ENCODE measurements at places on chromosomes 4 and X.

- DNase-seq, result no peak
These were observed 1316.3 kb downstream of the STIM2 start for GRCh38 chr4:28176942-28177341.

GRCh38 chr4:181933471-181933870, 309.7 kb upstream of the TENM3 start:
- DNase-seq, result no peak

- DNase-seq, result no peak
These were observed 20.6 kb downstream of the SH3D19 start for GRCh38 chr4:151304755-151305154.

DNA sequence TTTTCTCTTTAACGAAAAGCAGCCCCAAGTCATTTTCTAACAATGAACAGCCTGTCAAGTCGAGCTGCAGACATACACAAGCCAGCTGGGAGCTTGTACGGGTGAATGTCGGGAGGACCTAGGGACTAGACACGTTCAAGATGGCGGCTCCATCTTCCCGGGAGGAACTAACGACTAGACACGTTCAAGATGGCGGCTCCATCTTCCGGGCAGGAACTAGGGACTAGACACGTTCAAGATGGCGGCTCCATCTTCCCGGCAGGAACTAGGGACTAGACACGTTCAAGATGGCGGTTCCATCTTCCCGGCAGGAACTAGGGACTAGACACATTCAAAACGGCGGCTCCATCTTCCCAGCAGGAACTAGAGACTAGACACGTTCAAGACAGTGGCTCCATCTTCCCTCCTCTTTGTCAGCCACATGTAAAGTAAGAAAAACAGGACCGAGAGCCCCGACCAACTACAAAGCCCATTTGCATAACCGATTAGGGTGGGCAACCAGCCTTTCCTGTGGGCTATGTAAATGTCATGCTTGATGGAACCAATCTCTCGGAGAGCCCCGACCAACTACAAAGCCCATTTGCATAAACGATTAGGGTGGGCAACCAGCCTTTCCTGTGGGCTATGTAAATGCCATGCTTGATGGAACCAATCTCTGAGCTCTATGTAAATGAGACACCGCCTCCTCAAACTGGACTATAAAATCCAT, 175.5 kb downstream of the DHRSX start:
- no peak for DNase-seq

- DNase-seq, result no peak
These were observed 512.5 kb upstream of the HTR2C start for GRCh38 chrX:114071412-114071811.

DNA sequence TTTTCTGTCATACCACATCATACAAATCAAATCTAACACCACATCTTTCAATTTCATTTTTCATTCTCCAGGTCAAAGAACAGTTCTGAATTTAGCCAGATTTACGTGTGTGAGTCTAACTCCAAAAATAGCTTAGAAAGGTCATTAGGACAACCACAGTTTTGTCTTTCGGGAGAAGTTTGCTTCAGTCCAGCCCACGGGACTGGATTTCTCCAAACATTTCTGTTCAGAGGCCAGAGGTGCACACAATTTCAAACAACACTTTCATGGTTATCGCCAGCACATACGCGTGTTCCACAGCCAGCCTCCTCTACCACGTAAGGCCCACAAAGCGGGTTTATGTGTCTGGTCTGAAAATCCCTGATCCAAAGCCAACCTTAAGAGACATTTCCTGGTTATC, 65.9 kb downstream of the VEGFC start:
- DNase-seq, result no peak

GRCh38 chrX:152847281-152847680, 16.4 kb downstream of the NSDHL start:
- no peak for DNase-seq

DNA sequence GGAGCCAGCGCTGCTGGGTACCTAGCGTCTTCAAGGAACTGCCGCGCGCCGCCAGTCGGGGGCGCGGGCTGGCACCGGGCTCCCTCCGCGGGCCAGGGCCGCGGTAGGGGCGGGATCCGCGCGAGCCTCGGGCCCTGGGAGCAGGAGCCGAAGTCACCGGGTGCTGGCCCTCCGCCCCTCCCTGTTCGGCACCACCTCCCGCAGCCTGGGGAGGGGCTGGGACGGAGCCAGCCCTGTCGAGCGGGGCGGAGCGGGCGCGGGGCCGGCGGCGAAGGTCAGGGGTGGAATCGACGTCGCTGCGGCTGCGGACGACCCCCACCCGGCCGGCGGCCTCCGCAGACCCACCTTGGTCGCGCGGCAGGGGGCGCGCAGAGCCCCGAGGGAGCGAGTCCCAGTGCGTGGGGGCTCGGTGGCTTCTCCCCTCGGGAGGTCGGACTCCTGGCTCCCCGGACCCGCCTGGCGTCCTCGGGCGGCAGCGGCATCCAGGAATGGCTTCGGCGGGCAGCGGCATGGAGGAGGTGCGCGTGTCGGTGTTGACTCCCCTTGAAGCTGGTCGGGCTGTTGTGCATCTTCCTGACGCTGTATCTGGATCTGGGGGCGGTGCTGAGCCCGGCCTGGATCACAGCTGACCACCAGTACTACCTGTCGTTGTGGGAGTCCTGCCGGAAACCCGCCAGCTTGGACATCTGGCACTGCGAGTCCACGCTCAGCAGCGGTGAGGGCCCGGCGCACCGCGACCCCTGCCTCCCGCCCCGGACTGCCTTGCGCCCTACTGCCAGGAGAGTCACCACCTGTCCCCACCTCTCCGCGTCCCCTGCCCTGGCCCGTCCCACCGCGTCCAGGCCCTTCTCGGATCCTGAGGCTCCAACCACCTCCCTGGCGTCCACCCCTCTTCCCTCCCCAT, 50.5 kb upstream of the FAM47C start:
- DNase-seq, result no peak

GRCh38 chrX:42490111-42490510, 287.9 kb downstream of the PPP1R2C start:
- DNase-seq, result no peak

DNA sequence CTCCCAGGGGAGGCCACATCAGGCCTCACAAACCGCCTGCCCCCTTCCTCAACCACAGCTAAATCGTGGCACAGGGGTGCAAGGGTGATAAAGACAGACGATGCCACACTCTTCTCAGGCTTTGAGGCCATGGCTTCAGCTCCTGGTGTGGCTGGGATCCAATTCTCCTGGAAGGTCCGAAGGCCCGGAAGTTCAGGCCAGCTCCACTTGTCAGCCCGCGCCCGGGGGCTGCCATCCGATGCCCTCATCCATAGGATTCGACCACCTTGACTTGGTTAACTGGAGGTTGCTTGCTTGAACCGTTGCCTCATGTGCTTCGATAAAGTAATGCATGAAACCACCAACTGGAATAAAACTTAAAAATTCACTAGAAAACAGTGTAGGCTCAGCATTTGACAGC, 8.2 kb downstream of the TEX13C start:
- DNase-seq, result no peak

DNA sequence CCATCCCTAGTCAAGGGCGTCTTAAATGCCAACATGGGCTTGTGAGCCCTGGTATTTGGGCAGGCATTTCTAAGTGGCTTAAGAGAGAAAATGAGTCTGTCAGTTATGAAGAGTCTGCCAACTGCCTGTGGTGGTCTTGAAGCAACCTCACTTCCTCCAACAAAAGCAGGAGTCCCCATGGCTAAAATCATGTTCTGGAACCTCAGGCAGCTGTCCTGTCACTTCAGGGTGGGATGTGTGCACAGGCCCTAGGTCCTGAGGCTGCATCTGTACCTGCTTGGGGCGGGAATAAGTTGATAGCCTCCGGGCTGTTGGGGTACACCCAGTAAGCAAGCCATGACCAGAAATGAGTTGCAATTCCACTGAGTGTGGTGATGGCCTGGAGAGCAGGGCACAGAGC, 115.0 kb upstream of the SCML1 start:
- no peak for DNase-seq

DNA sequence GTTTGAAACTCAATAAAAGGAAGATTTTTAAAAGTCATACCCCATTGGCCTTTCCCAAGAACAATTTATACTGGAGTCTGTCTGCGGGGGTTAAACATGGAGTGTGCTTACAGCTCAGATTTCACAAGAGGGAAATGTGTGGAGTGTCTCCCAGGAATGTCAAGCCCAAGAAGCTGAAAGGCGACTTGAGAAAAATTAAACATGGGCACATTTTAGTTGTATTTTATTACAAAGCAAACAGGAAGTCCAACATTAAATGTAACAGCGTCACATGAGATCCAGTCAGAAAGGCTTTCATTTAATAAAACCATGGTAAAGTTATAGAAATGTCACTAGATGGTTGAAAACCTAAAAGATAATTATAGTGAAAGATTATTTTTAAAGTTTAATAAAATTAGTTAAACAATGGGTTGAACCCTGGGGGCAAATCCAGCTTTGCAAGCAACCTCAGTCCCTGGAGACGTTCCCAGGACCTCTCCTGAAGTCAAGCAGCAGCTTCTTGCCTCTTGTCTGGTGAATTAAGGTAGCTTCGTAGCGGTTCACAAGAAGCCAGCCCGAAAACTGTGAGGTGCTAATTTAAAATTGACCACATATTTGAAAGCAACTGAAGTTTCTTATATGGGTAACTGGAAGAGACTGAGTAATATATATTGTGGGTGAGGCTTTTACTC, 168.4 kb upstream of the EDNRA start:
- DNase-seq, result no peak

DNA sequence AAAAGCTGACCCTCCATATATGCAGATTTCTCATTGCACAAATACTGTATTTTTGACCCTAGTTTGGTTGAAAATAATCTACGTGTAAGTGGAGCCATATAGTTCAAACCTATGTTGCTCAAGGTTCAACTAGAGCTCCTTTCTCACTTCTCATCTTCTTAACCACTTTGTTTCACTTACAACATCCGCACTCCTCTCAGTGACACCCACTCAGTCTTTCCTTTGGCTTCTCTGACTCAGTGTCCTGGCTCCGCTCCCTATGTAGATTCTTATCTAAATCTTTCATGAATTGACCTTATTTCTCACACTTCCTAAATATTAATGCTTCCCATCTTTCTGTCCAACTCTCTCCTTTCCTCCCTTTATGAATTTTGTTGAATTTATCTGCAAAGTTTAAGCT, 32.9 kb upstream of the DKK2 start:
- DNase-seq, result no peak

DNA sequence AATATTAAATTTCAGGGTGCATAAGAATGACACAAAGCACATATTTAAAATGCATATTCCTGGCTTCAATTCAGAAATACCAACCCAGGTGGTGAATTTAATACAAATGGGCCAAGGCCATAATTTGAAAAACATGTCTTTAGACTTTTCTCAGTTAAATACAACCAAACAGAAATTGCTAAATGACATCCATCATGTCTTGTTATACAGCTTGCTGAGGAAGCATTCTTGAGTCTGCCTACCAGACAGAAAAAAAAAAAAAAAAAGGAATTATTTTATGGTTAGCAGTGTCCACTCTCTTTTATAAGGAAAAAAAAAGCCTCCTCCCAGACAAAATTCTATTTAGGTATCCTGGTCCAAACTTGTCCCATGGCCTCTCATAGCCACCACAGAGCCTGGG, 119.1 kb downstream of the PAPSS1 start:
- no peak for DNase-seq

- no peak for DNase-seq
These were observed 31.3 kb downstream of the TLR10 start for GRCh38 chr4:38751341-38752010.

GRCh38 chr4:153757407-153757806, 2.4 kb downstream of the RNF175 start:
- no peak for DNase-seq

DNA sequence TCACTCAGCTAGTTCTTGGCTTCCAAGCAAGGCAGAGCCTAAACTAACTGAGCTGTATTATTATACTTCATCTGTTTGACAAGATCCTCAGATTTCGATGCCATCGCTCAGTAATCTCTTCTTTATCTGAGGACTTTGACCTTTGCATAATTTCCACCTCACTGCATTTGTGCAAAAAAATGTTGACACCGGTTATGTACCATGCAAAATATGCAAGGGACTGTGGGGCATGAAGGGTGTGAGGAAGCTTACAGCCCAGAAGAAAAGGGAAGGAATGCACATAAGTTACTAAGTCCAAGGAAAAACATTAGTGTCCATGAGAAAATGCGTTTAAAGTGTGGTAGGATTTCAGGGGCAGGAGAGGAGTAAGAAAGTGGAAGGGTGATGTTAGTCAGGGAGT, 295.4 kb downstream of the PACRGL start:
- no peak for DNase-seq

- DNase-seq, result no peak
These were observed 24.5 kb downstream of the KIAA0232 start for GRCh38 chr4:6806924-6807626.

- DNase-seq, result no peak
These were observed 23.7 kb downstream of the FAT1 start for GRCh38 chr4:186699881-186700397.

GRCh38 chrX:72038868-72039267, 92.8 kb downstream of the RTL5 start:
- DNase-seq, result no peak

DNA sequence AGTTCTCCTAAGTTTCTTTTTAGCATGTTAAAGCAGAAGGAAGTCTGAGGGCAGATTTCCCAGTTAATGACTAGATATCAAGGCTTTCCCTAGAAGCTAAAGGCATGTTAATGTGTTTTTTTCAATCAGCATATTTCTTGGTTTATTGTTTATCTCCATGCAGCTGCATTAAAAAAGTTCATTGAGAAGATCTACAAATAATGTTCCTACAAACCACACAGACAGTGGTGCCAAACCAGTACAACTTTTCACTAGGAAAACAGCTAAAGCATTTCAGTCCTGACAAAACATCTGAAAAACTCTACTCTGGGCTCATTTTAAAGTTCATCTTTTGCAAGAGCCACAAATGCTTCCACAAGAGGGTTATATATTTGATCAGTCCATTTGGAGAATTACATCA, 320.0 kb downstream of the ADGRL3 start:
- DNase-seq, result no peak

DNA sequence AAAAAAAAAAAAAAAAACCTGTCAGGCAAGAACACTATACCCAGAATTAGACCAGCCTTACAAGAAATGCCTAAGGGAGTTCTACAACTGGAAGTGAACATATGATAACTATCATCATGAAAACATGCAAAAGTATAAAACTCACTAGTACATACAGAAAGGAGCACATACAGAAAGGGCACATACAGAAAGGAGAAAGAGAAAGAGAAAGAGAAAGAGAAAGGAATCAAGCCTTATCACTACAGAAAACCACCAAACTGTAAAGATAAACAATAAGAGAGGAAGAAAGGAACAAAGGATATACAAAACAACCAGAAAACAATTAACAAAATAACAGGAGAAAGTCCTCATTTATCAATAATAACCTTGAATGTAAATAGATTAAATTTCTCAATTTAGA, 50.4 kb downstream of the PHKA1 start:
- no peak for DNase-seq

Data from anterior cingulate cortex (tissue), 58 donors.